SK-N-DZ (cell line): ENCODE measurements at places on chromosomes 3 and 15.

DNA sequence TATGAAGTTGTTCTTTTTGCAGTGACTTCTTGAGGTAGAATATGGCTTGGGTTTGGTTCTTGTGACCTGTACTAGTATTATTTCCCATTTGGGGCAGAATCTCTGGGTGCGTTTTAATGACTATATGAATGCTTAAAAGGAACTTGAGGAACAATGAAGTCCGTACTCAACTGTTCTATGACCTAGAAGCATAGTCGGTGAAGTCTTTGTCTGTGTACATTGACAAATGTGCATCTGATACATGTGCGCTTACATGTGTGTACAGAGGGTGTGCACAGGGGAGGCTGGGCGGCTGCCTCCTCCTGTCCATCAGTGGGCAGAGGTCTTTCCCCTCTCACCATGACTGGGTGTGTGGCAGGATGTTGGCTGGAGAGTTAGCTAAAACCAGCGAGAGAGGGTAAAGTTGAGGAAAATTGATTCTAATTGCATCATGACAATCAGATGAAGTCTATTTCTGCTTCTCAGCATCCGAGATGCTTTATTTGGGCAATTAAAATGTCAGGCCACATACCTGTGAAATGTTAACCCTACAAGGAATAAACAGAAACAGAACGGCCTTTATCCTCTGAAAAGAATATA is 1.0 kb upstream of the NR2F2 start:
- no peak for DNase-seq

GRCh38 chr3:7100136-7100535 is 239.2 kb downstream of the GRM7 start:
- no peak for DNase-seq

- no peak for DNase-seq
Measured at GRCh38 chr3:78887547-78888011, 880.2 kb downstream of the ROBO1 start.

DNA sequence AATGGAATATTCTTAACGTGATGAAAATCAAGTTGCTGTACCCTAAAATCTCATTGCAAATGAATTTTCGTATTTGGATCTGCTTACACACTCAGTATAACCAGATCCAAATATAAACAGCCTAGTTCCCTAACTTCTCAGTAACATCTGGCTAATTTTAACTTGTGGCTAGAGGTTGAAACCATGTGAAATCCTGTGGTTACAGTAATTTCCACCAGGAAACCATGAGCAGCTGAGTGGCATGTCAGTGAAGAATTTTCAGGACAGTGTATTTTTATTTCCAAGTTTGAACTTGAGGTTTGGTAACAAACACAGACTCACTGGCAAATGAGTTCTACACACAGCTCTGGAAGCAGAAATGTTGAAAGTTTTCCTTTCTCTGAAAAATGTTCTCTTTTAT is 754.1 kb downstream of the NR2F2 start:
- no peak for DNase-seq

DNA sequence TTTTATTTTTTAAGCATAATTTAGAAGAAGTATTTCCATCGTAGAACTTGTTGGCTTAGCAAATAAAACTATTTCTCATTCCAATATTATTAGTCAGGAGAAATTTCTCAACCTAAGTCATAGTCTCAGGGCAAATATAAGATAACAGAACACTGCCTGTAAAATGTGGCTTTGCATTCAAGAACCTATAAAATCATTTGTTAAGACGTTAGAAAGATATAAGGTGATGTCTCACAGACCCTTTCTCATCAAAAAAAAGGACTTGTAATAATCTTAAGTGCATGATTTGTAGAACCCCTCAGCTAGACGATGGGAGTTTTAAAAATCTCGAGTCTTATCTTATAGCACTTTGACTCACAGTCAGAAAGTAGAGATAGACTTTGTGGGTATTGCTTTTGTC is 314.7 kb upstream of the CFAP20DC start:
- no peak for DNase-seq

DNA sequence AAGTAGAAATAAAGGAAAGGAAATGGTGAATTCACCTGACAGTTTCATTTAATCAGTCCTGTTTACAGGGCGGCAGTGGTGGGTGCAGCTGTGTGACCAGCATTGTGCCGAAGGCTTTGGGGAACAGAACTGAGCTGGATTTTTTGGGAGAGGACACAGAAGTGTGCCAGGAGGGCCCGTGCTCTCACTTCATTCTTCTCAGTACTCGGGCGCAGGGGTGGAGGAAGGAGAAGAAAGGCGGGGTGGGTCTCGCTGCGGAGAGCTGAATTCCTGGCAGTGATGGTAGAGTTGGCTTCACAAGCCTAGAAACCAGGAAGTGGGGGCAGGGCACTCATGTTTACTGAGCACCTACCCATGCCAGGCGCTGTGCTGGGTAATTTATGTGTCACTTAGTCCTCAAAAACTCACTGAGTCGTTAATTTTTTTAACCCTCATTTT is 64.6 kb downstream of the CRTC3 start:
- no peak for DNase-seq

DNA sequence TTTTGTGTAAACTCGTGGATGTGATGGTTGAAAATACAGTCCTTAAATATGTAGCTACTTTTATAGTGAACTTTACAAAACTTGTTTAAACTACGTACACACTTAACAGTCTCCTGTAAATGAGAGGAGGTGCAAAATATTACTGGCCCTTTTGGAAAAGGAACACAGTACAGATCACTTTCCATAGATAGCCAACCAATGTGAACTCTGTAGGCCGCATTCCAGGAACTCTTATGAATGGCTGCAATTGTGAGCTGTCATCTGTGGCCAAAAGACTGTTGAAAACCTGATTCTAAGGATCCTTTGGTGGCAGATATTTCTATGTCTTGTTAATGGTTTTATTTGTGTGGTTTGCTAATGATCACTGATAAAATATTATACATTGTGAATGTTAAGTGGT is 6.2 kb downstream of the TSC22D2 start:
- no peak for DNase-seq

- no peak for DNase-seq
Measured at GRCh38 chr3:57006179-57006657, 54.2 kb upstream of the SPATA12 start.

- DNase-seq, result no peak
Measured at GRCh38 chr15:47485419-47485818, 231.9 kb upstream of the SEMA6D start.

DNA sequence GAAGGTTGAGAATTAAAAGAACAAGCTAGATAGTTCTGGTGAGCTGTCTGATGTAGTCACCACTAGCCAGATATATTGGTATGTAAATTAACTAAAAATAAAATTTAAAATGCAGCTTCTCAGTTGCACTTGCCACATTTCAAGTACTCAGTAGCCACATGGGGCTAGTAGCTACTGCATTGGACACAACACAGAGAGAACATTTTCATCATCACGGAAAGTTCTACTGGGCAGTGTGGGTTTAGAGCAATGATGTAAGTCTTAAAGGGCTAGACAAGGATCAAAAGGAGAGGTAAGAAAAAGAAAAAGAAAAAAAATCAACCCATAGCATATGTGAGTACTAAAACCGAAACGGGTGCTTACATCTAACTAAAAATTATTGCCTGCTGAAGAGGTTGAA is 282.4 kb upstream of the LRRFIP2 start:
- DNase-seq, result no peak

DNA sequence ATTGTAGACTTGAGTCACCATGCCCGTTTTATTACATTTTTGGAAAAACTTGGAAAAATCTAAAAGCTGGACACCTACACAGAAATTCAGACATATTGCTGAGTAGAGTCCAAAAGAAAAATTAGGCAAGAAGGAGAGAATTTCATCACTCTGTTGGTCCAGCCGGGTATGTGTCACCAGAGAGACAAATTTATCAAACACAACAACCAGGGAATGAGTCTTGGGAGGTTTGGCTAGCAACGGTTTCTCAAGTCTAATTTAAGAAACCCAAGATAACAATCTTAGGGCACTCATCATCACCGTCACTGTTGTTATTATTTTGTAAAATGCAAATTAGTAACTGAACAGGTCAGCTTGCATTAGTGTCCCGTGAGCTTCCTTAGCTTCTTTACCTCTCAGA is 197.5 kb upstream of the C2CD4B start:
- DNase-seq, result no peak

GRCh38 chr15:43915631-43916325 is 89.0 kb downstream of the WDR76 start:
- DNase-seq, result no peak

GRCh38 chr15:101545548-101546505 is 56.3 kb upstream of the PCSK6 start:
- no peak for DNase-seq

- no peak for DNase-seq
Measured at GRCh38 chr3:72234391-72234790, 449.4 kb upstream of the PROK2 start.

GRCh38 chr15:43237842-43238470 is 17.1 kb upstream of the EPB42 start:
- DNase-seq, result peak; percentile 26

GRCh38 chr3:69324362-69325025 is 61.4 kb downstream of the FRMD4B start:
- peak; percentile 53 for DNase-seq

- DNase-seq, result no peak
Measured at GRCh38 chr3:24551626-24552025, 57.0 kb upstream of the THRB start.

DNA sequence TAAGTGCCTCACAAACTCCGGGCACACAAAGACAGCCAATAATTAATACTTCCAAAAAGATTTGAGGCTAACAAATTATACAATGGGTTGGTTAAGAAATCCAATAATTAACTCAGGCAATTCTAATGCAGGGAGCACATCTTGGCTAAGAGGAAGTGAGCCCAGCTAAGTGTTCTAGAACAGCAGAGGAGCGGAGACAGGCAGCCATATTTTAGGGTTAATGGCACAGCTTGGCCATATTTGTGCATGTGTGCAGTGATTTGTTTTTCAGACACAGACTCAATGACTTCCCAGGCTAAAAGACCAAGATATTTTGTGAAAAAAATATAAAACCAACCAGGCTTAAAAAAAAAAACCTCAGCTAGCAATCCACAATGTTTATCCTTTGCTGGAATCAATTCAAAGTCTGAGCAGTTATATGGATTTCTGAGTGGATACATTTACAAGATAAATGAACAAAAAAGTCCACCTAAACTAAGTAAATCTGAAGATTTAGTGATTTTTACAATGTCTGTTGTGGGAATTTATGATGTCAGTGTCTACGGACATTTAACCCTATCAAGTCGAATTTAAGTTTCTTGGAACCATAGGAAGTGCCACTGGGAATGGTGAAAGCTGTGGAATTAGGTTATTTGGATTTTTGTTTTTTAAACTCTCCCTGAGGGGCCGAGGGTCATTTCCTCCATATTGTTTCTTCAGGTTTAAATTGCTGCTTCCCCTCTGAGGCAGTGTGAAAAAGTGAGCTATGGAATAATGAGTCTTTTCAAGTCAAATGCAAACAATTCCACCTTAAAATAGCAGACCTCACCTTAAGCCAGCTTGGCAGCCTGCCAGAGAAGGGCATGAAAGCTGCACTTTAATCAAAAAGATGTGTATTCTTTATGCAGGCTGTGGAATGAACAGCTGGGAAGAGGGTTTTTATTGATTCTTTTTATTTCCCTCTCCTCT is 413.7 kb upstream of the TBL1XR1 start:
- DNase-seq, result no peak

GRCh38 chr3:156952011-156952410 is 125.9 kb downstream of the LEKR1 start:
- DNase-seq, result no peak

DNA sequence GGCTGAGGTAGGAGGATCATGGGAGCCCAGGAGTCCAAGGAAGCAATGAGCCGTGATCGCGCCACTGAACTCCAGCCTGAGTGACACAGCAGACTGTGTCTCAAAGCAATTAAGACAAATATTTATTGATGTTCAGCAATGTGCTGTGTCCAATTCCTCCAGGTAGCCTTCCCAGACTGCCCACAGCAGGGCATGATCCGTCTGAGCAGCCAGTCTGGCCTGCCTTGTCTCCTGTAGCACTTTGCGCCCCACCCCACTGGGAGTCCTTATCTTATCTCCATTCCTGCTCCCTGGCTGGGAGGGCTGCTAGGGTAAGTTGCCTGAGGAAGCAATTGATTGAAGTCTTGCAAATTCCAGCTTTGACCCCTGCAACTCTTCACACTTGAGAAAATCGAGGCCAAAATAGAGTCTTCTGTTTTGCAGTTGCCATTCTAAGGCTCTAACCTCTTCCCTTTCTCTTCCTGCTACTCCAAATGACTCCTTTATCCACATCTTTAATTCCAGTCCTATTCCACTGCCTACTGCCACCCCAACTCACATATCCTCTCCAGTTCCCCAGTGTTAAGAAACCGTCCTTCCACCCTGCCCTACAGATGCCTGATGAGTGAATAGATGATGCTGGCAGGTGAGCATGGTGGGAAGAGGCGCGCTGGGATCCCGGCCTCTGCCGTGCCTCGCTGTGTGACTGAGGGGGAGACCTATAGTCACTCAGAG is 26.9 kb upstream of the LCTL start:
- peak; percentile 38 for DNase-seq

DNA sequence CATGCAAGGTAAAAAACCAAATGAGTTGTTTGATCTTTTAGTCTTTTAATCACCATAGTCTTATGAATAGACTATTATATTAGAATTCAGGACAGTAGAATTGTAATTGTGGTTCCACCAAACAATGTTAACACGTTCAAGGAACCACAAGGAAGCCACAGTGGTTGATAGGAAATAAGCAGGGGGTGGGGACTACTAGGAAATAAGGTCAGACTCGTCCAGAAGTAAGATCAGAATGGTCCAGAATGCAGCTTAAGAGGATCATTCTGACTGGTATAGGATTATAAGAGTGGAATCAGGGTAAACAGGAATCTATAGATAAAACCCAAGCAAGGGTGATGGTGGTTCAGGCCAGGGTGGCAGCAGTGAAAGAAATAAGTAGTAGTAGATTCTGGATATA is 7.5 kb downstream of the MYNN start:
- DNase-seq, result no peak

DNA sequence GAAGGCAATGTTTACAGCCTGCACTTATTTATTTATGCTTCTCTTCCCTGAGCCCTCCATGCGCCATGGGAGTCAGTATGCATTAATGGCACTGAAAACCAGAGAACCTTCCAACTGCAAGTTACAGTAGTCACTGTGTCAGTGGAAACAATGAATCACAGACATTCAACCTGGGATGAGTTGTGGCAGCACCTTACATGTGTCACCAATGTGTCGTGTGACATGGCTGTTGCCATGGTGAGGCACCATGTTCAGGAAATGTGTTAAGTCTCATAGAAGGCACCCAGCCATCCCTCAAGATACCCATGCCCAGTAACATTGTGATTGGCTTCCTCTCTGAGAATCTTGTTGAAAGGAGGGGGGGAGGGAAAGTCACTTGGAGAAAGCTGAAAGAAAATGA is 105.0 kb downstream of the FOXP1 start:
- DNase-seq, result no peak
